ENCODE measurements at places on chromosomes 2 and 18.

- no peak for DNase-seq
These were observed 136.7 kb upstream of the CDH2 start for GRCh38 chr18:28313602-28314001.

- no peak for DNase-seq
These were observed 140.6 kb downstream of the GCA start for GRCh38 chr2:162484551-162484950.

DNA sequence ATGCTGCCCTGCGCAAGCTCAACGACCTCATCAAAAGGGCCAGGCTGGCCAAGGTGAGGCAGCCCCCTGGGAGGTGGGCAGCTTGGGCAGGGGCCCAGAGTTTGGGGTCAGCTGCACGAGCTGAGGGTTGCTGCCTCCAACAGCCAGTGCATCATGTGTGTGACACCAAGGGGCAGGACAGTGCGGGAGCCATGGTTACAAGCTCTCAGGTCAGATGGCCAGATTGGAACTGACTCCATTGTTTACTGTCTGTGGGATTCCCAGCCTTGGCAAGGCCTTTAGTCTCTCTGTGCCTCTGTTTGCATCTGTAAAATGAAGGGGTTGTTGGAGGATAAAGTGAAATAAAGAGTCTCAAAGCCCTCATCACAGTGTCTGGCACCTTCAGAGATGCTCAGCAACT, 26.9 kb downstream of the EHD3 start:
- no peak for DNase-seq

- no peak for DNase-seq
These were observed 21.2 kb downstream of the CABYR start for GRCh38 chr18:24160086-24160485.

GRCh38 chr2:184628051-184628450, 29.7 kb downstream of the ZNF804A start:
- DNase-seq, result no peak

DNA sequence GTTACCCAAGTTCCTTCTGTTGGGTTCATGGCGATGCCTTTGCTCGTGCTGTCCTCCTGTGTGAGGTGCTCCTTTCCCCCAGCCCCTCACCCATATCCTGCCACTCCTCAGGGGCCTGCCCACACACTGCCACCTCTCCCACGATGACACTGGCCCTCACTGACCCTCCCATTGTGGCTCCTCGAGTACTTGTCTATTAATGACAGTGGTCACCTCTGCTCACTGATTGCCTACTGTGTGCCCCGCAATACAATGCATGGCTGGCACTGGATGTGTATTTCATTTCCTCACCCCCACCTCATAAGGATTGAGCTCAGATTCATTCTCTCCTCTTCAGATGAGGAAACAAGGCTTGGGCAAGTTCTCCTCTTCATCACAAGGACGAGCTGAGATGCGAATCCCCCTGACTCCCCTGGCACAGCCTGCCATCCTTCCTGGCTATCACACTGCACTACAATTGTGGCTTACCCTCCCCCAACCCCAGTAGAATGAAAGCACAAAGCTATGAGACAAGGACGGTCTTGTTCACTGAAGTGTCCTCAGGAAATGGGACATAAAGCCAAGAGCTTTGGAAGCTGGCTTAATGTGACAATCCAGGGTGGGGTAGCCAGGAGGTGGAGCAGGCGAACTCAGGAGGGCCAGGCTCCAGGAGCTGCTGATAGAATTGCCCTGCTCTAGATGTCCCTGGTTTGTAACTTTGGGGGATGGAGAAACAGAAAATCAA, 93.9 kb upstream of the RAB12 start:
- no peak for DNase-seq

GRCh38 chr18:54004828-54005227, 219.6 kb downstream of the MBD2 start:
- DNase-seq, result no peak

- no peak for DNase-seq
These were observed 489.1 kb downstream of the CNTNAP5 start for GRCh38 chr2:124514236-124514635.

DNA sequence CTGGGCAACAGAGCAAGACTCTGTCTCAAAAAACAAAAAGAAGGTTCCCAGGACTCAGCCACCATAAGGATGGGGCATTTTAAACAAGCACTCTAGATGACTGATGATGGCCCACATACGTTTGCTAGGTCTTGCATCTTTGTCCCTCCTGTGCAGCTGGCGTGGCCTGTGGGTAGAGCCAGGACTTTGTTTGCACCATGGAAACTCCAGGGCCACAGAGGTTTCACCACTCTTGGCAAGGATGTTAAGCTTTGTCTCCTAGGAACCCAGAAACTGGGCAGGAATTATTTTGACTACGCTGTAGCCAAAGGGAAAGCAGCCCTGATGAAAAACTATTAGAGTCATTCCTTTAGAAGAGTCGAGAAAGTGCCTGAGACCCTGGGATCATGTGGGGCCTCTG, 75.3 kb upstream of the STPG4 start:
- peak; percentile 31 for DNase-seq

GRCh38 chr18:47484068-47484467, 232.6 kb upstream of the SKOR2 start:
- DNase-seq, result no peak

- no peak for DNase-seq
These were observed 76.0 kb downstream of the CD8B2 start for GRCh38 chr2:106563195-106563594.

DNA sequence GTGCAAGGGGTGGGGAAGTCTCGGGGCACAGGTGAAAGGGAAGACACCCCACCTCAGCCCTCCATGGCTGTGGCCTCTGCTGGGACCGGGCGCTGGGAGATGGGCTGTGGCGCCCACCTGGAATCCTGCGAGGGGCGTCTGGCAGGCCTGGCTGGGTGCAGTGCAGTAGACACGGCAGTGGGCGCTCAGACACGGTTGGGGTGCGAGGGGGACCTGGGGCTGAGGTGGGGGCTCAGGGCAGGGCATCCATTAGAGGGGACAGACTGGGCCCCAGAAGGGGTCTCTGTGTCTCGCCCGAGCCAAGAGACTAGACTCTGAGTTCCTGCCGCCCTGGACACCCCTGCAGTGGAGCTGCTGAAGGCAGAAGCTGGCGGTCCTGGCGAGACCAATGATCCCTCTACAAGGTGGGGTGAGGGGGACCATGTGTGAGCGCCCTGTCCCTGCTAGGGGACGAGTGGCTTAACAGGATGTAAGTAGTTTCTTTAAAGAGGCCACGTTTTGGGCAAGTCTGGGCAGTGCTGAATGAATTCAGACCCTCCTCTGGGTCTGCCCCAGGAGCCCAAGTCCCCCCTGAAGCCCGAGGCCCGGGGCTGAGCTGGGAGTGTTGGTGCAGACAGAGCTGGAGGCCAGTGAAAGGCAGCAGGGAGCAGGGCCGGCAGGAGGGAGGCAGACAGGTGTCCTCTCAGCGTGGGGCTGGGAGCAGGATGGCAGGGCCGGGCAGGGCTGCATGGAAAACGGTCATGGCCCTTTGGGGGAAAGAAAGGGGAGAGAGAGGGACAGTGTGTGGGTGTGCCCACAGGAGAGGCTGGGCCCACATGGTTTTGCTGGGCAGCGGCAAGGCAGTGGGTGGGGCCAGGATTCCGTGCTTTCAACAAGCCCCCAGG, 57.2 kb downstream of the HS6ST1 start:
- no peak for DNase-seq

- DNase-seq, result no peak
These were observed 16.3 kb downstream of the PCBP1 start for GRCh38 chr2:70103531-70104061.

DNA sequence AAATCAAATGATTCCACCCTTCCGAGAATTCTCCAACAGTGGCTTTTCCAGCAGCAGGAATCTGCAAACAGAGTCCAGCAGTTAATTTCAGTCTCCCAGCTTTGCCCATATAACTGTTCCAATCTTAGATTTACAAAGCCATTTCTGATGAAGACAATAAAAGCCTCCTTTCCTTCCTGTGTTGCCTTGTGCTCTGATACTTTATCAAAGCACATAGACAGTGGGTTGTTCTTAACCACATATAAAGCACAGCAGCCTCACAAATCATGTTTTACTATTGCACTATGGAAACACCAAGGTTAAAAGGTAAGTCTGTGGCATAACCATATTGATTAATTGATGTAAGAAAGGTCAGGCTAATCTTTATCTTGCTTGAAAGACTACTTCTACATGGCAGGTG, 89.8 kb upstream of the MMADHC start:
- DNase-seq, result no peak

GRCh38 chr2:240961910-240962299, 36.5 kb upstream of the SNED1 start:
- no peak for DNase-seq

- DNase-seq, result no peak
These were observed 170.3 kb upstream of the SPRED2 start for GRCh38 chr2:65602603-65603235.

DNA sequence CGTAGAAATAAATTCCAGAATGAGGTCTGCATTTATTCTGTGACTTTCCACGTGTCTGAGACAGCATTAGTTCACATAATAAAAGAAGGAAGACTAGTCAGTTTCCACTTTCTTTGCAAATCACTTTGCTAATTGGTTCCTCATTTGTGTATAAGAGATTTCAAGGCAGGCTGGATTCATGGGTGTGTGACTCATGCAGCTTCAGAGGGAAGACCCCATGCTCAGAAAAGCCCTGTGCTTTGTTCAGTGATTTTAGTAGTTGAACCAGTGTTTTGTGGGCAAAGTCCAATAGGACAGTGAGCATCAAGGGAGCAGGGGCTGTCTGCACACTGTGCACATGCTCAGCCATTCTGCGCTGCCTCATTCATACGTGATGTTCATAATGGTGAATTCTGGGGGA, 297.8 kb downstream of the DLGAP1 start:
- DNase-seq, result no peak

GRCh38 chr2:162524192-162524591, 180.3 kb downstream of the GCA start:
- DNase-seq, result no peak

GRCh38 chr2:31932589-31932988, 78.2 kb downstream of the MEMO1 start:
- no peak for DNase-seq

DNA sequence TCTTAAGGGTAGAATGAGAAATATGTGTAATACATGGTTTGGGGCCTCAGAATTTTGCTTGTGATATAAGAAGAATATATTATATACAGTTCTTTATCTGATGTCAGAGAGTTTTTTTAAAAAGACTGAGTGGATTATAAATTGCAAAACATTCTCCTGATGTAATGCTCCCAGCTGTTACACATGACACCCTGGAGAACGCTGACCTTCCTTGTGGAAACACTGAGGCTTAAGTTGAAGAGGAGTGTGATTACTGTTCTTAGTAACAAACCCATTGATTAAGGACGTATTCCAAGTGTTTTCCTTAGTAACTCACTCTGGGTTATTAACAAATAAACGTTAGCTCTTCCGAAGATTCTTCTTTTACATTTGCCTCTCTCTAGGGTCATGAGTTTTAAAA, 1069.3 kb upstream of the CNTNAP5 start:
- no peak for DNase-seq

DNA sequence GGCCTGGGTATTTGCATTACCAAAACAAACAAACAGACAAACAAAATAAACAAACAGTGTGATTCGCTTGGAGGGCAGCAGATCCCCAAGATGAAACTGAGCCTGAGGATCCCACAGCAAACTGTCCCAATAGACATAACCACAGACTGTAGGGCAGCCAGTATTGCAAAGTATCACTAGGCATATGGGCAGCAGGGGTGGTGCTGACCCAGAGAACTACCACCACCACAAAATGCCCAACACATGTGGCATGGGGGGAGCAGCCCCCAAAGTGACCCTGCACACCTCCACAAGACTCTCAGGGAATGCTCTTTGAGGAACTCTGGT, 330.1 kb downstream of the CYRIA start:
- no peak for DNase-seq

DNA sequence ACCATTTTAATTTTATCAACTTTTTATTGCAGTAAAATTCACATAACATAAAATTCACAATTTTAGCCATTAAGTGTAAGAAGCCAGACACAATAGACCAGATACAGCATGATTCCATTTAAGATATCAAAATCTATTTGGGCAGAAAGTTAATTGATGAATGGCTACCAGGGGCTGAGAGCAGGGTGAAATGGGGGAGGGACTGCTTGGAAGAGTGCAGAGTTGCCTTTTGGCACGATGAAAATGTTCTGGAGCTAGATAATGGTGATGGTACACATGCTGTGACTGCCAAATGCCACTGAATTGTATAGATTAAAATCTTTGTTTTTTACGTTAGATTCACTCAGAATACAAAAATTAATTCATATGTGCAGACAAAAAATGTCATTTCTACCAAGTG, 289.3 kb upstream of the HNMT start:
- DNase-seq, result no peak

DNA sequence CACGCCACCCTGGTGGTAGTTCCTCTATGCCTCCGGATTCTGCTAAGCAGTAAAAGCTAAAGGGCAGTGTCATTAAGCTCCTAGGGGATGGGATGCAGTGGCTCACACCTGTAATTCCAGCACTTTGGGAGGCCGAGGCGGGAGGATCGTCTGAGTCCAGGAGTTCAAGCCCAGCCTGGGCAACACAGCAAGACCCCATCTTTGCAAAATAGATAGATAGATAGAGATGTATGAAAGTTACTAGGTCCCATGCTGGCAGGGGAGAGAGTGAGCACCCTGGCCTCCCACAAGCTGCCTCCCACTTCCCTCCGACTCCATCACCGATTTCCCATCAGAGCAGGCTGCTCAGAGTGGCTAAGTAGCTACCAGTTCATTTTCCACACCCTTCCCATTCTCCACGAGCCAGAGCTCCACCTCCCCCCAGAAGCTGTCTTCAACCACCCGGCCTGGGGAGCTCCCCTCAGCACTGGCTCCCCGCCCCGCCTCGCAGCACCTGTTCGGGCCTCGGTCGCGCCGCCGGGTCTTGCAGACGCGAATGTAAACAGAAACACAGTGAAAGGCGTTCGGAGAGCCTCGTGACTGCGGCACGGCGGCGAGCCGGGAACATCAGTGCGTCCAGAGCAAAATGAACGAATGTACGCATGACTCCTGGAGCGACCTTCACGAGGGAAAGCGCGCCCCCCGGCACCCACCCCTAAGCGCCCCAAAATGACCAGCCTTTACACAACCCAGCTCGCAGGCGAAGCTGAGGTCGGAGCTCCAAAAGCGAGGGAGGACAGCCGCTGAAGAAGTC, 598 bp upstream of the CEP68 start:
- no peak for DNase-seq

- DNase-seq, result no peak
These were observed 79.3 kb downstream of the ASAP2 start for GRCh38 chr2:9285921-9286320.

DNA sequence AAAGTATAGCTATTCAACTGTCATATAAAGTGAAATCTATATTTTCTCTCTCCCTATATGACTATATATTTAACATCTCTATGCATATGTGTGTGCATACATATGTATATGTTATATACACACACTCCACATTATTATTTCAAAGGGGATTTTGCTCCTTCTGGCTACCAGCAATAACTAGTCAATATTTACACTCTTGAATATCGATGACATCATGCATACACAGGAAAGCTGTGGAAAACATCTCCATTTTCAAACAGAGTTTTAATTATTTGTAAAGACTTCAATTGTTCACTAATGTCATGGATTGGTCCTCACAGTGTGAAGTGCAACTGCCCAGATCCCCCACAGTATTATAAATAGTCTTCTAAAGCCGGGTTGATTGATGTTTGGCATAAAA, 195.9 kb upstream of the TCF4 start:
- no peak for DNase-seq

Measured in lung (tissue), 17 donors.